AG04449 (cell line): ENCODE measurements at places on chromosomes 3 and 15.

- no peak for DNase-seq
These were observed 32.4 kb upstream of the PIK3R4 start for GRCh38 chr3:130779031-130779430.

DNA sequence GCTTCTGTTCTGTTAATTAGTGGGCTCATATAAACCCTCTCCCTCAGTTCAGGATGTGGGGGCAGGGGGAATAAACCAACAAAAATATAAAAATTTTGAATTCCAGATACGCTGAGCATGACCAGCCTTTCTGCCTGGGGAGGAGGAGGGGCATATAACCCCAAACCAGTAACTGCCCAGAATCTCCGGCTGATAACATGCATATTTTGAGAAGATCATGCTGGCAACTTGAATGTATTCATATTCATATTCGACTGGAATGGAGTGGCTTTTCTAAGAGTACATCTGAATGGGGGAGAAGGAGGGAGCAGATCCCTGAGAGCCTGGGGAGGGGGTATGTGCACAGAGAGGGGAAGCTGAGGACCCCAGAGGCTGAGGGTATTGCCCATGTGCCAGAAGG, 54.5 kb upstream of the LCTL start:
- no peak for DNase-seq

DNA sequence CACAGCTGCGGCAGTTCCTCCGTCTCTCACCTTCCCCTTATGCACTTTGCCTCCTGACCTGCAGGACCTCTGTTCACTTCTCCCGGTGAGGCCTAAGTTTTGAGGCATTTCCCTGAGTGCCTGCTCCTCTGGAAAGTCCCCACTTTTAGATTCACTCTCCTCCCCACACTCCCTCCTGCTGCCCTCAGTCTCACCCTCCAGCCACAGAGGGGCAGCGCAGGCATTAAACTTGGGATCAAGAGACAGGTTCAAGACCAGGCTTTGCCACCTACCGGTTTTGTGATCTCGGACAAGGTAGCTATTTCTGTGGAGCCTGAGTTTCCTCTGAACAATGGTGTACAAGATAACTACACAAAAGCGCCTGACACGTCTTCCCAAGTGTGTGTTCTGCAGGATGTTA, 19.4 kb downstream of the SLC6A11 start:
- no peak for DNase-seq

DNA sequence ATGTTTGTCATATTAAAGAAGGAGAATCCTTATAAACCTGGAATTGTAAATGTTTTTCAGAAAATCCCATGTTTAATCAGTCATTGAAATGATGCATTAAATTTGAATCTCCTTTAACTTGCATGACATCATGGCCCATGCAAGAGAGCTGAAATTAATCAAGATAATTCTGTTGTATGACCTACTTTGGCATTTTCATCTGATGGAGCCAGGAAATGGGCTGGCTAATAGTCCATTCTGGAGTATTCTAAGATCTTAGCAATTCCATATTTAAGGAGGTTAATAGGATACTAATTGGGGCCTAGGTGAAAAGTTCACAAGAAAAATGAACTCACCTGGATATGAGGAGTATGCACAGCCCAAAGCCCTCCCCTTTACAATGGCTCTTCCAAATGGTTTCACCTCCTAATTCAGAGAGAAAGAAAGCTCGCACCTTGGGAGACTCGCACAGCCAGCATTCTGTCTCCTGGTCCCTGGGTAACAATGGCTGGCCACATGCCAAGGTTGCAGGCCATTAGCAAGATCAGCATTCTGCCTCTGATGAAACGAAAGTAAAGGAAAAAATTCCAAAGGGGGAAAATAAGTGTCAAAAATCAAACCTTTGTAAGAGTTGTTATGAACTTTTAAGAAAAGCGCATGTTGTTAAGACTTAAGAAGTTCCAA, 786.4 kb downstream of the MCTP2 start:
- no peak for DNase-seq

DNA sequence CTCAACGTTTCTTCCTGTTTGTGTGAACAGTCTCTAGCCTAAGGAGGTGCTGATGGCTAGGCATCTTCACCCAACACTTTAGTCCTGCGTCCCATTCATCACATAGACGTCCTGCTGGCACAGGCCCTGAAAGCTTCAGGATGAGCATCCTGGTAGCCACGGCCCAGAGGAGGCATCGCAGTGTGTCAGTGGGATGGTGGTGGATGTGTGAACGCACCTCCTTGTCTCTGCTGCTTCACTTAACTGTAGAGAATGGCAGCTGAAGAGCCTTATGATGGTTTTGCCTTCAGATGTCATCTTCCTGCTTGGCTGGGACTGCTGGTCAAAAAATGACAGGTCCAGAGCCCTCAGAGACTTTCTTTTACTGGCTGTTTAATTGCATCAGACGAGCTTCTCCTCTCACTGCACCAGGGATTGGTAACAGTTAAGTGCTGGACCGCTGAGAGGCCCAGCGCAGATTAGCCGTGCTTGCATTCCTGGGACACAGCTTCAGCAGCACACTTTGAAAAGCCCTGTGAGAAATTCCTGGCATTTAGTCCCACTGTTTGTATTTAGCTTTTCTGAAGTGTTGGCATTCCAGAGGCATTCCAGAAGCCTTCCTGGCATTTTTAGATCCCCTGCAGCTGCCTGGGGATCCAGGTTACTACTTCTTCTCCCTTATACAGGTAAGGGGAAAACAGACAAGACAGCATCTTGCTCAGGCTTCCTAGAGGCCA, 132.4 kb upstream of the PLXNA1 start:
- DNase-seq: peak; percentile 73

GRCh38 chr15:44536962-44537734, at the start of gene EIF3J:
Gene EIF3J (plus strand): TSS chr15:44537147. CDS start chr15:44537195, 48 bp downstream.
- DNase-seq: peak; percentile 71

- DNase-seq: no peak
These were observed 74.1 kb downstream of the LRTM1 start for GRCh38 chr3:54853573-54854404.

DNA sequence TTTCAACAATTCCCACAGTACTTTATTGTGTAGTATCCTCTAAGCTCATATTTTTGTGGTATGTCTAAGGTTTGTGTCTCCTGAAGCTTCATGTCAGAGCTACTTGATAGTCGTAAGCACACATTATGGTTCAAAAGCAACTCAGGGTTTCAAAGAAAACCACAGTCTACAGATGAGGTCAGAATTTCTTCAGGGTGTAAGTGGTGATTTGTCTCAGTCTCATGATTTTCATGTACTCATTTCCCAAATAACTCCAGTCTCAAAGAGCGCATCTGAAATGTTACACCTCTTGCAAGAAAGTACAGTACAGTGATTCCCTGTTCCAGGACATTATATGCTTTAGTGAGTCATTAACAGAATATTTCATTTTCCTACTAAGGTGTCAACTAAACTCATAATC, 47.5 kb upstream of the SSR3 start:
- no peak for DNase-seq

- DNase-seq: no peak
These were observed 455.0 kb upstream of the THBS1 start for GRCh38 chr15:39125904-39126303.

- peak; percentile 52 for DNase-seq
These were observed 198.9 kb upstream of the LPP start for GRCh38 chr3:187954873-187955586.

GRCh38 chr3:139660269-139660668, 17.5 kb downstream of the NMNAT3 start:
- no peak for DNase-seq

- DNase-seq: no peak
These were observed 70.3 kb downstream of the CCNL1 start for GRCh38 chr3:157089455-157090221.

GRCh38 chr3:50512131-50512530, 8.7 kb upstream of the CACNA2D2 start:
- no peak for DNase-seq

DNA sequence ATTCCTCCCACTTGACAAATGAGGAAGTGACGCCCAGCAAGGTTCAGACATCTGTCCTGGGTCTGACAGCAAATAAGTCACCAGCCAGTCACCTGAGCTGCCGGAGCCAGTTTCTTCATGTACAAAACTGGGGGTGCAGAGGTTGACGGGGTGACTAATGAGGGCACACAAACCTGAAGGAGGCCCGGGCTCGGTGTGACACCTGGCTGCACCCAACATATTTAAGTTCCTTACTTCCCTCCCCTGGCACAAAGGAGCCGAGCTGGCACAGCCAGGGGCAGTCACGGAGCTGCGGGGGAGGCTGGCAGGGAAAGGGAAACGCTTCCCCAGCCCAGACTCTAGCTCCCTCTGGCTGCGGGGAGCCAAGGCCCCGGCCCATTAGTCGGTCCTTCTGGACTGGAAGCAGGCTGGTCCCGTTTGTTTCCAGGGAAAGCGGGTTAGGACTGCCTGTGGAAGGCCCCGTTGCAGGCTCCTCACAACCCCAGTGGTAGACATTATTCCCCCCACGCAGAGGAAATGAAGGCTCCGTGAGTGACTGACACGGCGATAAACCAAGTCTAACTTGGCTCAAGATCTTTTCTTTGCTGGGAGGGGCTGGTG, 2.3 kb downstream of the FBXL22 start:
- no peak for DNase-seq

DNA sequence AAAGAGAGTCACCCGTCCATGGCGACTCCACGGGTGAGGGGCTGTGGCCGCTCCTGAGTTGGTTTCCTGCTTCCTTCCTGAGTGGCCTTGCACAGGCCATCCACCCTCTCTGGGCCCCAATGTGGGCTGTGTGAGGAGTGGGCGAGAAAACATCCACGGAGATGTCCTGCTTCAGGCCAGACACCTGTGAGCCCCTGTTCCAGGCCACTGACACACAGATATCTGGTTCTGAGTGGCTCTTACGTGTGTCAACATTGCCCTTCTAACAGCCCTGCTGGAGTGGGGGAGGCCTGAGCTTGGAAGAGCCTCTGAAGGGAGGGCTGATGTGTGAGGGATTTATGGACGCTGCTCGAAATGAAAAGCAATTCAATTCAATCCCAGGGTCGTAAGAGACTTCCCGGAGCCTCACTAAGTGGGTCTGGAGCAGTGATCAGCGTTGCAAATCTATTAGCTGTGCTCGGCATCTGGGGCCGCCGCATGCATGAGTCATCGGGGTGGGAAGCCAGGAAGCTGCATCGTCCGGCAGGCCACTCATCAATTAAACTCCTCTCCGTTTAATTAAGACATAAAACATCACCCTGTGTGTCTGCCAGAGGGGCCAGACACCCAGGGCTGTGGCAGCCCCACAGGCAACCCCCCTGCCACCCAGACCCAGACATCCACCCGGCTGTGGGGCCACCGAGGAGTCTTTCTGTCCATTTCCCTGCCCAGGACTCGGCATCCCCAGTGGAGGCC, 20.0 kb upstream of the PRR23E start:
- DNase-seq: no peak

GRCh38 chr3:155064920-155065319, 15.2 kb upstream of the MME start:
- DNase-seq: no peak

DNA sequence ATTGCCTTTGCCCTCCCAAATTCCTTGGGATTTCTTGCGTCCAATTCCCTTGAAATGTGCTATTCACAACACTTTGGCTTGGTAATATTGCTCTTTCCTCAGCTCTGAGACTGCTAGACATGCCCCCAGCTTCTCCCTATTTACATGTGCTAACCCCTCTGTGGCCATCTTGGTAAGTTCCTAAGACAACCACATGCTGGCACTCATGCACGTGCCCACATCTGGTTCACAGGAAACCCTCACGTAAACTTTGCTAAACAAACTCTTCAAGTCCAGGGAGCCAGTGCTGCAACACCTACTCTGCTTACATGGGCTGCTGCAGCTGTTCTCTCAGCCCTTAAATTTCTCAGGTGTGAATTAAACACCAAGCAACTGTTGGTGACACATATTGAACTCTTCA, 121.8 kb downstream of the ADAMTSL3 start:
- DNase-seq: no peak

GRCh38 chr15:52318729-52319500, 23.3 kb upstream of the MYO5C start:
- no peak for DNase-seq

DNA sequence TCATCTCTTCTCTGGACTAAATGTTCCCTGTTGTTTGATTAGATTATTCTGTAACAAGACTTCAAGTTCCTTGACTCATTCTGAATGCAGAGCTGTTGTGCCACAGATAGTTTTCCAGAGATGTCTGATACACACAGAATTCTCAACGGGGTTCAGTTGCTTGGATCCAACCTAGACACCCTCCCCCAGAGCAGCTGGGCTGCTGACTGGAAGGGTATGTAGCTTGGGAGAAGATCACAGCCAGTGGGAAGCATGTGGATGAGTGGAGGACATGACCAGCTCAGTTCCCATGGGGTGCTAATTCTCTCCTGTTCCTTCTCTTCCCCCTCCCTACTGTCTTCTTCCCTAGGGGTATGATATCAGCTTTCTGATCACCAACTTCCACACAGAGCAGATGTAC, 6.6 kb upstream of the TTLL3 start:
- DNase-seq: no peak

DNA sequence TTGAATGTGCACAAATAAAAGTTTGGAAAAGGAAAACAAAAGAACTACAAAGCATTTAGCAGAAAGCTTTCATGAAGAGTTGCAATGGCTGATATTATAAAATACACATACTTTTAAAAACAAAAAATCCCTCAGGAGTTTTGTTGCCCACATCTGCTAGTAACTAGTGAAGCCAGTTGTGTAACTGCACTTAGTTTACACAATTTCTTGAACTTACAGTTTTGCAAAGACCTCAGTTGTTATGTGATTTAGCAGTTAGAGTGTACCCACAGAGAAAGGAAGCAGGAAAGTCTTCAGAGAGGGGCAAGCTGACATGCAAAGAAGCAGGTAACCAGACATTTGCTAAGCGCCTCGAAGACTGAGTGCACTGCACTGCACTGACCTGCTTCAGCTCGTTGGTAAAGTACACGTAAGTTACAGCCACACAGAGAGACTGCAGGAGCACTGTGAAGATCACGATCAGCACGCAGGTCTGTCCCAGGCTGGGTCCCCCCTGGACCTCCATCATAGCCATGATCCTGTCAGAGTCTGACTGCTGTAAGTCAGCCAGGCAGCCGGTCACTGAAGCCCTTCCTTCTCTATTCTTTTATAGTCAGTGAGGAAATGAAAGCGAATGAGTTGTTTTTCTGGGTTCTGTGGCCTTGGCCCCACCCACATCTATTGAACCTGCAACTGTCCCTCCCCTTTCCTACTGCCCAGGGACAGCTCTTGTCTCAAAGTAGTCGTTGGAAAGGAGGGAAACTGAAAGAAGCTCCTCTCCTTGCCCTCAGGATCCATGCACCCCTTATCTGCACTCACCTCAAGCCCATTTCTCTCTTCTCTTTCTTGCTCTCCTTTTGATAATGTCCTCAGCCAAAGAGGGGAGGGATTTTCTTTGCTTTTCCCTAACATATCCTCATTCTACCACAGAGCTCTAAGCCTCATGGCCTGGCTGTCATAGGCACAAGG, at the start of gene TNFSF10:
TNFSF10 (minus strand) TSS at position 560 of the 948 bp plus-strand sequence; CDS start at position 514, 46 bp downstream.
- no peak for DNase-seq

- DNase-seq: no peak
These were observed 283.7 kb downstream of the IL5RA start for GRCh38 chr3:2826453-2826852.

GRCh38 chr3:188832961-188833721, 338.6 kb upstream of the TPRG1 start:
- DNase-seq: no peak

GRCh38 chr15:77057685-77058084, 13.2 kb downstream of the TSPAN3 start:
- DNase-seq: no peak

GRCh38 chr3:81592101-81592500, 169.3 kb downstream of the GBE1 start:
- DNase-seq: peak; percentile 7
